CD4-positive, alpha-beta T cell treated with Interleukin-10 for 1 hour (primary cell): ENCODE measurements at places on chromosomes 7 and 10.

DNA sequence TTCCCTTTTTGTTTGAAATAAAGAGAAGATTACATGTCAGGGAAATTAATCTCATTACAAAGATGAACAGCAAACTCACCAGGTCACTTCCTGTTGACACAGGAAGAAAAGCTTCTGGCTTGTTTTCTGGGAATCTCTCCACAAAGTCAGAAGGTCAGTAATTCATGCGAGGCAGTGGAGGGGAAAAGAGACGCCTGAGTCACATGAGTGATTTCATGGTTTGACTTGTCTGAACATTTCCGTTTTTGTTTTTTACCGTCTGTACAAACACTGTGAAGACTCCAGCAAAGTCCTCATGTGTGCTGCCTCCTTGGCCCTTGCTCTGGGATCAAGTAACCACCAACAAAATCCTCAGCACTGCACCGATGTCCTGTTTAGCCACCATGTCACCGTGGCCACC is 2.5 kb upstream of the HABP2 start:
- no peak for DNase-seq

DNA sequence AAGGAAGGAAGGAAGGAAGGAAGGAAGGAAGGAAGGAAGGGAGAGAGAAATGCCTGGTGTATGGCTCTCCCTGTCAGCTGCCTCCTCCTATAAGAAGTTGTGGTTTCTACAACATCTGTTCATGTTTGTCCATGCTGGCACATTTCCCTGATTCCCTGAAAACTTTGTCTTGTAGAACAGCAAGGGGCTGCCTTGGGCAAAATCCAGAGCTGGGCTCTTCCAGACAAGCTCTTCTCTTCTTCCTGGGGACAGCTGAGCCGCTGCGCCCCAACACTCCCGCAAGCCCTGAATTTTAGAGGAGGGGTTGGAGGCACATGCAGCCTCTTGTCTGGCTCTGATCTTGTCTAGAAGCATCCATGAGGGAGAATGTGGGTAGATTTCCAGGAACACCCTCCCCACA is 282.0 kb upstream of the ADARB2 start:
- no peak for DNase-seq

GRCh38 chr10:95755511-95756004 is 405 bp upstream of the ENTPD1 start:
- peak; percentile 8 for DNase-seq

DNA sequence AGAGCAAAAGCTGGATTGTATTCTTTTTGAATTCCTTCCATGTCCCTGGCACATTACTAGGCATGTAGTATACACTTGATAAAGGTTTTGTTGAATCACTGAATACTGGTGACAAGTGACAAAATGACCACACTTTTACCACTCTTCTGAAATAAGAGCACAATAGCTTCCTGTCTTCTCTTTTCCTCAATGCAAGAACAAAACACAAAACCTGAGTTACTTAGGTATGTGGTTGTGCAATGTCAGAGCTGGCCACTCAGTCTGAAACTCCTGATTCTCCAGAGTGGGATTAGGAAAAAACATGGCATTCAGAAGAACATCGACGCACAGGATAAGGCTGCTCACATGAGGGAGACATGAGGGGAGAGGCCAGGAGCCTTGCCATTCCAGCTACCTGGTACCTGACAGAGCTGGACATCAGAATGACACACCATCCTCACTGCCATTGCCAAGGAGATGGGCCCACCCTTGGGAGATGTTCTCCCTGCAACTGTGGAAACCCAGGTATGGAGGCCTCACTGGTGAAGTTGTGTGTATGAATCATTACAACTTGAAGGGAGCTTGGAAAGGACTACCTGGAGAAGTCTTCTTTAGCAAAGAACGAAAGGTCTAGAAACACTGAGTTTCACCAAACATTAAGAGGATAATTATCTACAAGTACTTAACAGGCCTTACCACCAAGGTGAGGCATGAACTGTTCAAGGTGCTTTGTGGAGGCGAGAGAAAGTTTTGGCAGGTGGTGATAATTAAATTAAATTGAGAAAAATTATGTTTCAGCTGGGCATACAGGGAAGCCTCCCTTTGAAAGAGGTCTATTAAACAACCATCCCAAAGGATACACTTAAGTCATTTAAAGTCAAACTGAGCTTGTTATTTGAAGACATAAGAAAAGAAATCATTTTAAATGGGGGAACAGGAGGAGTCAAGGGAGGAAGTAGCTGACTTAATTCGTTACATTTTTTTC is 246.5 kb upstream of the AOAH start:
- peak; percentile 11 for DNase-seq

GRCh38 chr10:30591249-30591670 is 38.3 kb downstream of the LYZL2 start:
- DNase-seq, result peak; percentile 71

DNA sequence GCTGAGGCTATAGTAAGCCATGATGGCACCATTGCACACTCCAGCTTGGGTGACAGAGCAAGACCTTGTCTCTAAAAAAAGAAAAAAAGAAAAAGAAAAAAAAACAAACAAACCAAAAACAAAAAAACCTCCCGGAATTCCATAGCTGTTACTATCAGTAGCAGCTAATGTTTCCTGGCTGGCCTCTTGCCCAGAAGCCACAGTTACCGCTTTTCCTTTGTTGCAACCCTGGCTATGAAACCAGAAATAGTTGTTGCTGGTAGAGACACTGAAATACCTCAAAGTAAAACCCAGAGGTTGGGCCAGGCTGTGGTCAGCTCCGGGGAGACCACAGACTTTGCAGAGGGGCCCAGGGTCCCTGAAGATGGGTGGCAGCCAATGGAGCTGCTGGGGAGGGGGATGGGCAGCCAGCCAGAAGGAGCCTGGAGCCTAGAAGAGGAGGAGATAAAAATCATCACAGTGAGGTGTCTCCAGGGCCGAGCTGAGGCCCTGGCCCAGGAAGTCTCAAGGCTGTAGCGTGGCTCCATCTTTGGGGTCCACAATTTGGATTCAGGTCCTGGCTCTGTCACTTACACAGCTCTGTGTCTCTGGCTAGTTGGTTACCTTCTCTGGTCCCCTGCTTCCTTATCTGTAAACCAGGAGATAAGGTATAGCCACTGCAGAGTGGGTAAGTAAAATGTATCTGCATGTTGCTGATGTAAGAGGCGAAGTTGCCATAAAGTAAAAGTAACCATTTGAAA is 3.4 kb upstream of the CHST12 start:
- DNase-seq, result peak; percentile 21

GRCh38 chr10:33315891-33316290 is 18.6 kb downstream of the NRP1 start:
- DNase-seq, result no peak
